ENCODE measurements at places on chromosomes 6 and 20.

DNA sequence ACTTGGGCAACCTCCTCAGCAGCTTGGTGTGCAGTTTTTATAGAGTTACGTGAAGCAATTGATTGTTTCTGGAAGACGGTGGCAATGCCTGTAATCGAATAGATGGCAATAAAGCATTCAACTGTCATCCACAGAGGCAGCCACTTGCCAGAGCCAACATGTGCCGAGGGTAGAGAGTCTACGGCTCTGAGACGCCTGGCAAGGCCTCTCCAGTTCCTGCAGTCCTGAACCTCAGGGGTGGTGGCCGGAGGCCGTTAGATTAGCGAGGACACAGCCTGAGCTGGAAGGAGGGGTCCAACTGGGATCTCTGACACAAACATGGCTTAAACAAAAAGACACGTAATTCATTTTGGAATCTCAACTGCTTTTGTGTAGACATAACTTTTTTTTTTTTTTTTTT is 775 bp upstream of the TTLL2 start:
- no peak for DNase-seq

DNA sequence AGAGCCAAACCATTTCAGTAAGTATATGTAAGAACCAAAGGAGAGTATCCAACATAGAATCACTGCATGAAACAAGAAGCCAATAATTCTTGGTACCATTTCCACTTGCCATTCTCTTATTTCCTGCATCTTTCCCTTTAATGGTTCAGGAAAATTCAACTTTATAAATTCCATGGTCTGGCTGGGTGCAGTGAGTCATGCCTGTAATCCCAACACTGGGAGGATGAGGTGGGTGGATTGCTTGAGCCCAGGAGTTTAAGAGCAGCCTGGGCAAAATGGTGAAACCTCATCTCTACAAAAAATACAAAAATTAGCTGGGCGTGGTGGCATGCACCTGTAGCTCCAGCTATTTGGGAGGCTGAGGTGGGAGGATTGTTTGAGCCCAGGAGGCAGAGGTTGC is 21.2 kb downstream of the NHLRC1 start:
- no peak for DNase-seq

DNA sequence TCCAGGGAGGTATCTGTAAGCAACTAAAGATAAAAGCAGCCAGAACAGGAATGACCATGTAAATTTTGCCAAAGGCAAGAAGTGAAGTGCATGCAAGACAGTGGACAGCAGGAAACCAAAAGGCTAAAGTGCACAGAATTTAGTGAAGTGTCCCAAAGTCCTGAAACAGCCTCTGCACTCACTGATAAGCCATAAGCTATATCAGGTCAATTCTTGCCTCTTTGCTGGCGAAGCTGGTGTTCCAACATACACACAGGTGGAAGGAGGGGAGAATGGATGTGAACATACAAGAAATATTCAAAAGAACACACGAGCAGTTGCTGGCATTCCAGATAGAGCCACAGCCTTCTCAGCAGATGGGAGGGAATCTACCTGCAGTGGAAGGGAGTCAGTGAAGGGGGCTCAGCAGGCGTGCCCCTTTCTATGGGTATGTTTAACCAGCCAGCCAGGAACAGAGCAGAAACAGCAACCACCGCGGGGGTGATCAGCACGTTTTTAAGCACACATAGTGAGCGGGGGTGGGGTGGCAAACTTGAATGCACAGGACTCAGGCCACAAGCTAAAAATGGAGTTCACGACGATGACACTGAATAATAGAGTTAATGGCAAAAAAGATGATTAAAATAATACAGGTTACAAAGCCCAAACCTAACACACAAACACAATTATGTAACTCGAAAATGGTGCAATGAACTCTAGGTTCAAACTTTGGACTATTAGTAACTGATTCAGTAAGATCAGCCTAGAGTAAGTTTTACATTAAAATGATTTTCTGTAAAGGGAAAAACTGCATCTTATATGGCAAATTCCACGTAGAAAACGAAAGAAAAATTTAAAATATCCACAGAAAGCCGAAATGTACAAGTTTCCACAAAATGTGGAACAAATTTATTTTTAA is 1.2 kb downstream of the ECI2 start:
- DNase-seq, result peak; percentile 11

- DNase-seq, result peak; percentile 75
Measured at GRCh38 chr20:33299111-33299603, 16.1 kb downstream of the BPIFB1 start.

DNA sequence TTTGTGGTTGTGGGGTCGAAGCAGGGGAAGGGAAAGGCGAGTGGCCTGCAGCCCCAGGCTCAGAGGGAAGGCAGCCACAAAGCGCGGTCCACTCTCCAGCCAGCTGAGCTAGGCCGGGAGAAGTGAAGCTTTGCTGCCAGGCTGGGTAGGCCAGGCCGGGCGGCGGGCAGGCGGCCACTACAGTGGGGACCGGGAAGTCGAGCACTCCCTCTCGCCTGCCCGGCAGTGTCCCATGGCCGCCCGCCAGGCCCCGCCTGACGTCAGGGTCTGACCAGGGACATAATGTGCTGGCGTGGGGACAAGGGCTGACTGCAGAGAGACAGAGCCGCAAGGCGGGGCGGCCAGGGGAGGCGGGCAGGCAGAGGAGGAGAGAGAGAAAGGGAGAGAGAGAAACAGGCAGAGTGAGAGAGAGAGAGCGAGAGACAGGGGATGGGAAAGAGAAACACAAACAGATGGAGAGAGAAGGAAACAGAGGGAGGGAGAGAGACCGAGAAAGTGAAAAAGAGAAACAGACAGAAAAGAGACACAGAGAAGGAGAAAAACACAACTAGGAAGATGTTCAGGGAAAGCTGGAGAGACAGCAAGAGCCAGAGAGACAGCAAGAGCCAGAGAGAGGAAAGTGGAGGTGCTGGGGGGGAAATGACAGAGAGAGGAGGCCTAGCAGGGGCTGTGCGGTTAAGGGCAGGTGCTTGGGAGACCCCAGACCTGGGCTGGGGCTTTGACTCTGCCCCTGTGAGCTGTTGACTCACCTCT is 94.5 kb upstream of the PTPN1 start:
- DNase-seq, result no peak

DNA sequence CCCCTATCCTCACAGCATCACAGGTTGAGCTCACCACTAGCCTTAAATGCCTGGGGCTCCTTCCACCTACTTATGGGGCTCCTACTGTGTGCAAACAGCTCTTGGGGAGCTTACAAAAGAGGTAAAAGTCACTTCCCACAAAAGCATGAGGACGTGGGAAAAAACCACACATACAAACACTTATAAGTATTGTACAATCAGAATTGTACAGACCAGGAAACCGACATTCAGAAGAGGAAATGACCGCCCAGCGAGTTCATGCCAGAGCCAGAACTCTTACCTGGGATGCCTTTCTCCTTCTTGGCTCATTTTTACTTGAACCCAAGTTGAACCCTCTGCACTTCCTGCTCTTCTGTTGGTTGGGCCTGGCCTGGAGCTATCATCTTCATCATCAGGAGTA is 6.3 kb upstream of the PPP1R16B start:
- no peak for DNase-seq

DNA sequence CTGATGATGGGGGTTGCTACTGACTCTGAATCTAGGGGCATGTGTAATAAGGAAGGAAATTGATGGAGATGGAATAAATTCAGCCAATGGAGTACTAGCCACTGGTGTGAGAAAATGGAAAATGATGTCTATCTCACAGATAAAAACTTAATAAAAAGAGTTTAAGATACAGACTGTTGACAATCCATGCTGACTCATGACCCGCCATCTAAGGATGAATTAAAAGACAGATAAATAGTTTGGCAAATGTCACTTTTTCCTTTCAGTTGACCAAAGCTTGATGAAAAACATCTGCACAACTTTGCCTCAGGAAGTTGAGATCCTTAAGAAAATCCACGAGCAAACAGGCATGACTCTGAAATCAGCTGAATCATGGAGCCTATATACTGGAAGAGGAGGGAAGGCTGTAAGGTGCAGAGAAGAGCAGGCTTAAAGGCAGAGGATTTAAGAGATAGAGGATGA is 82.6 kb upstream of the BMP5 start:
- no peak for DNase-seq

- DNase-seq, result no peak
Measured at GRCh38 chr6:142749556-142749955, 195.4 kb downstream of the HIVEP2 start.

DNA sequence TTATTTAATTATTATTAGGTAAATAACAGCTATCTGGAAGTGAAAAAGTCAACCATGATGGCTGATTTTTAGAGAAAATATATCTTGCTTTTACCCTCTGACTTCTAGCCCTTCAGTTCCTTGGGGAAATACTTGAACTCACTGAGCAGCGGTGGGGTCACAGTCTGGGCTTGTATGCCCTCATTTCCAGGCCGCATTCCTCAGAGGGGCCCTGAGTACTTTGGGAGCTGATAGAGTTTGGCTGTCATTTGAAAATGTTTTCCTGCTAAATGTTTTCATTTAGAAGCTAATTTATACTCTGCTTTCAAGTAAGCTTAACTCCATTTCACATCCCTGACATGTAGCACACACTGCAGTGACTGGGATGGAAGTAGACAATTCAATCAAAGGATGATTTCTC is 1028.5 kb downstream of the KIF16B start:
- DNase-seq, result no peak

GRCh38 chr6:106728296-106728870 is 99.0 kb downstream of the QRSL1 start:
- DNase-seq, result no peak

- DNase-seq, result no peak
Measured at GRCh38 chr20:62390317-62391164, 3.6 kb downstream of the RPS21 start.

DNA sequence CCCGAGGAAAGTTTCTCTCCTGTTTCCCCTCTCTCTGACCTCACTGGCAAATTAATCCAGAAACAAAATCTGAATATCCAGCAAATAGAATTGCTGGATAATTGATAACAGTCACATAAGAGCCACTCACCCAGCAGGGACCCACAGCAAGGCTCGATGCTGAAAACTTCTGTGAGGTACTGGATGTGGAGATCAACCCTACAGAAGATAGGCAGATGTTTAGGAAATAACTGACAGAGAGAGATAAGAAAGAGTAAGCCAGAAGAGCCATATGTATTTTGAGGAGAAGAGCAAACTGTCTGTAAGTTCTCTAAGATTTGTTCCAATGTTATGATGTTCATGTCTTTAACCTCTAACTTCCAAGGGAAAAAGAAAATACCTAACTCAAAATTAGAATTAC is 59.7 kb downstream of the PKHD1 start:
- DNase-seq, result no peak

DNA sequence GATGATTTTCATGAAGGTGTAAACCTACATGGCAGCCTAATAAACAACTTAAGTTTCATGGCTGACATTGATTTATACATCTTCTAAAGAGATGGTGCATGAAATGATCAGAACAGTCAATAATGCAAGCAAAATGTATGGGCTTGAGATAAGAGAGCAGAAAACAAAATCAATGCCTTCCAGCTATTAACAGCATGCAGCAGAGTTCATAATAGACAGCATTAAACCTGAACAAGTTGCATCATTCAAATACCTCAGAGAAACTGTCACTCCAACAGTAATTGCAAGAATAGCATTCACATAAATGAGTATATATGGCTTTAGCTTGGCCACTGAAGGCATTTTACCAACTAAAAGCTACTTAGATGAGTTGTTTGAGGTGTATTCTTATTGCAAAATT is 319.6 kb upstream of the ARID1B start:
- no peak for DNase-seq

DNA sequence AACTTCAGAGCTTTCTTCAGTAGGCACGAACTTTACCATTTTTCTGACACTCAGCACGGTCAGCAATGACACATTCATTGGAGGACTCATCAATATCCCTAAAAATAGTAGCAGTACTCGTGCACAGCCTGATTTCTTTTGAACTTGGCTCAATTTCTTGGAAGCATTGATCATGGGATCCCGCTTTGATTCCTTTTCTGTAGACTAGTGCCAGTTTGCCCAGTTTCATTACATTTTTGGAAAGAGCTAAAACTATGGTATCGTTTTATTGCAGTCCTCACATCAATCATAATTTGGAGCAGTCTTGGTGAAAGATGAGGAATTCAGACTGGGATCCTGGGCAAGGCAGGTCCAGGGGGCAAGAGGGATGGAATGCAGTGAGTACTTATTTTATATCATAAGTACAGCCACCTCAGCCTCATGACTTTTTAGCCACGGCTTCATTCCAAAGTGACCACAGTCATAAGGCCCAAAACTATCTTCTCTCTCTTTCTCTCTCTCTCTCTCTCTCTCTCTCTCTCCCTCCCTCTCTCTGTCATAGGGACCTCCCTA is 170.9 kb upstream of the AKAP12 start:
- DNase-seq, result no peak
